ENCODE measurements at places on chromosomes 3 and 15.

DNA sequence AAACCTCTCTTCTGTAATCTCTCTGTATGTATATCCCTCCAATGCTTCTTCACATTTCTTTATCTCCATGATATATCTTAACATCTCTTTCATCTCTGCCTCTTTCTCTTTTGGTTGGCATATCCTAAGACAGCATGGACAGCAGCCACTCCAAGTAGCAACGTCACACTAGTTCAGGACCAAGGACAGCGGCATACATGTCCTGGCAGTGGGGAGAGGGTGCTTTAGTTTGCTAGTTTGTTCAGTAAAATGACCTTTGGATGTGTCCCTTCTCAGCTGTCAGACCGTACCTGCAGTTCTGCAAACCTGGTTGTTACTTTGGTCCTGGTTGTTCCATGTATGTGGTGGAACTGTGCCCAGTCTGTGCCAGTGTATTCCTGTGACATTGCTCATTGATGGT lies 225.6 kb upstream of the ROPN1 start:
- DNase-seq = peak; percentile 78

GRCh38 chr3:99945328-99945995 lies 127.8 kb downstream of the CMSS1 start:
- DNase-seq = peak; percentile 67

DNA sequence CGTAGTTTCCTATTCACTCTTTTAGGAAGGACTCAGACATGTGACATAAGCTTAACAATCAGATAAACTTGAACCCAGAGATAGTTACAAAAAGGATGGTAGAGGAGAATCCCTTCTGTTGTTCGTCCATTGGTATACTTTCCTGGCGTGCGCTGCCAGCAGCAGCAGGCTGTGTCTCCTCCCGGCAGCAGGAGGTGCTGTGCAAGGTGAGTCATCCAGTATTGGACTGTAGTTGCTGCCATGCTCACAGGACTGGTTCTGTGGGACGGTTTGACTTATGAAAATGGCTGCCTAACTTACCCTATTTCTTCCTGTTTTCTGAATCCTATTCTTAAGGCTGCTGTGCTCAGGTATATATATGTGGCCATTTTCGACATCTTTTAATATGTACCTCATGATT lies 253.4 kb upstream of the LRRC3B start:
- DNase-seq = no peak

DNA sequence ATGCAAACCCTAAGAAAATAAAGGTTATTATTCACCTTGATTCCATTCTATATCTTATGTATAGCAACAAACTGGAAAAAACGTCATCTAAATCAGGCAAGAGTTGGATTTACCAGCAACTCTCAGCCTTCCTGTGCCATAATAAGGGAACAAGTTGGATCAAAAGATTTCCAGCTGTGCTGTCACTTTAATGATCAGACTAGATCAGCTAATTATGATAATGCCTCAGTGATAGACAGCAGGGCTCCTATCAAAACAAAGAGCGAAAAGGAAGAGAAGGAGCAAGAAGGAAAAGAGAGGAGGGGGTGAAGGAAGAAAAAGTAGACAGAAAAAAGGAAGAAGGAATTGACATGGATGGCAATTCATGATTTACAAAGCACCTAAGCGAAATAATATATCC lies 36.7 kb upstream of the BCL6 start:
- DNase-seq = no peak

GRCh38 chr15:52710050-52710707 lies 31.0 kb upstream of the ATOSA start:
- DNase-seq = no peak

DNA sequence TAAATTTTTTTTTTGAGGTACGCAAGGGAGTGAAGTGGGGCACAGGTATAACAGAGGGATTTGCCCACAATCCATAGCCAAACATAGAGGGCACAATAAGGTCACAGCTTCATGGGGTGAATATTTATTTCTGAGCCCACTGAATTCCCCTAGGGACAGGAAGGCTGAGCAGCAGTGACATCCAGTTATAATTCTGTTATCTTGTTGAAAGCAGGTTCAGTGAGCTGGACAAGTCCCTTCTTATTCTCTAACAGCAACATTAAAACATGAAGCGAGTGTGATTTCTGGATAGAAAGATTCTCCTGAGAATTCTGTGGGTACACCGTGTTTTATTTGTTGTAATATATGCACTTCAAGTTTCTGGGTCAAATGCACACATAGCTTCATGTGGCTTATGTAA lies 538.2 kb downstream of the NAALADL2 start:
- DNase-seq = no peak

DNA sequence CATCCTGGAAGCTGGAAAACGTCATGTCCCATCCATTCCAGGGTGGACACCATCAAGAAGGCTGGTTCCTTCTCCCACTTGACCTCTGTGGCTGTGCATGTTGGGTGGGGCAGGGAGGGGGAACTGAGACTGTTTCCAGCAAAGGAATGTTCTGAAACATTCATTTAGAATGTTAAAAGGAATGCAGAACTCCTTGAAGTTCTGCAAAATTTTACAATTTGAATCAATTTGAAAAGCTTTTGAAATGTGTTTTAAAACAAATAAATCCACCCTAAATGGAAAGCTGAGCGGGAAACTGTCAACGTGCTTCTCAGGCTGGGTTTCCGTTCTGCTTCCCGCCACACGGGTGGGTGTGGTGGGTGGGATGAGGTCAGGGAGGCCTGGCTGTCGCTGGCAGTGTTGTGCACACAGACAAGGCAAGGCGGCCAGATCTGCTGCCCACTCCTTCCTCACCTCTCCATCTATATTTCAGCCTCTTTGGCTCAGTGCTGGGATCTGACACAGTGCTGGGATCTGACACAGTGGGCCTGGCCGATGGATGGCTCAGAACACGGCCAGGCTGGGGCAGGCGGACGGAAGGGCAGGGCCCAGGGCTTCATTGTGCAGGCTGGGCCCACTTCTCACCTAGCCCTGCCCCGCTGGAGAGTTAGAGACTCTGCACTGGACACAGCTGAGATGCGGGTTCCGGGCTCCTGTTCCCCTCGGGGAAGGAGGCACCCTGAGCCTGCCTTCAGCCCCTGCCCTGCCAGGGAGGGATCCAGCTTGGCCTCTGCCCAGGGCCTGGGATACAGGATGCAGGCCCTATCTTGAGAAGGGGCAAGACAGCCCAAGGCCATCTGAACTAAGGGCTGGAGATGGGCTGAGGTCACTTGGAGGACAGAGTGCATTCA lies 110.4 kb downstream of the TMEM266 start:
- DNase-seq = peak; percentile 31

- no peak for DNase-seq
These were observed 92.6 kb upstream of the ARRDC4 start for GRCh38 chr15:97867870-97868269.

GRCh38 chr3:133445108-133445507 lies 45.3 kb downstream of the BFSP2 start:
- DNase-seq = no peak

DNA sequence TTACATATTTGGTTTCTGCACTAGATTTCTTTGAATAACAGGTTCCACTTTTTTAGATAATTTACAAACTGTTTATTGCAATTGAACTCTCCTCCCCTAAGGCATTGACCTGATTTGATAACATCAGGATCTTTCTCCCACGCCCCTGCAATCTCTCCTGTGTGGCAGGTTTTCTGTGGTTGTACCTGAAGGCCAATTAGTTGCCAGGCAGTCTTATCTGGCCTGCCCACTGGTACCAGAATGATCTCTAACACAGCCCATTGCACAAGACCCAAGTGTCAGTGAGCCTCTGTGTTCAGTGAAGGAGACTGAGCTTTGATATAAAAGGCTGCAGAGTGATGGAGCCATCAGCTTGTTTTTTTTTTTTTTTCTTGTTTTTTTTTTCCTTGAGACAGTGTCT lies 3.3 kb downstream of the ACAD9 start:
- DNase-seq = no peak

GRCh38 chr3:15512166-15512565 lies 9.3 kb downstream of the COLQ start:
- DNase-seq = no peak

GRCh38 chr3:171556148-171556547 lies 95.9 kb upstream of the TNIK start:
- no peak for DNase-seq

GRCh38 chr15:93985925-93986324 lies 245.4 kb upstream of the MCTP2 start:
- DNase-seq = no peak

GRCh38 chr3:149813367-149814281 lies 609 bp downstream of the RNF13 start:
- peak; percentile 30 for DNase-seq

- no peak for DNase-seq
These were observed 238.8 kb downstream of the OPA1 start for GRCh38 chr3:193831495-193832455.

DNA sequence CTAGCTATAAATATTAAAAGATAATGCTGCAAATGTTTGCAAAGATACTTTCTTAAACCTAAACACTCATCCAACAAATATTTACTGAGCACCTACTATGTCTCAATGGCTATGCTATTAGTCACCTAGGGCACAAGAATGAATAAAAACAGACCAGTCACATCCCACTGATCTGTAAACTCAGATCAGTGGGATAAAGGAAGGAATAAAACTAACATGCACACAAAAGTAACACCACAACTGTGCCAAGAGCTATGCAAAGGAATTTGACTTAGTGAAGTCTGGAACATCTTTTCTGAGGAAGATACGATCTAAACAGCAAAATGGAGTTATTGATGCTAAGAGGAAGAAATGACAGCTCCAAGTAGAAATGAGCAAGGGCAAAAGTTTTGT lies 56.6 kb downstream of the CBLB start:
- DNase-seq = peak; percentile 72

GRCh38 chr15:101497484-101498034 lies 8.1 kb upstream of the PCSK6 start:
- DNase-seq = no peak

DNA sequence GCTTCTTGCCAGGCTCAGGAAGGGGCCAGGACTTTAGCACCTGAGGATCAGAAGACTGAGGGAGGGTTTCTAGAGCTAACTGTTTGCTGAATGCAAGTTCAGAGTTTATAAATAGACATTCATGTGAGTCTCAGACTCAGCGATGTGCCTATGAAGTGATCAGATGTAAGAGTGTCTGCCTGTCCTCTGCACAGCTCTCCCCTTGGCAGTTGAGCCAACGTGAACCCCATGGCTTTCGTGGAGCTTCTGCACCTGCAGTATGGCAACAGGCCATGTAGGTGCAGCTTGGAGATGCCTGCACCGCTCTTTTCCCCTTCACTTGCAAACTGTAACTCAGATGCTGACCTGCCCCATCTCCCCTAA lies 141.9 kb downstream of the CHDH start:
- DNase-seq = no peak

- no peak for DNase-seq
These were observed 27.6 kb upstream of the SLC6A11 start for GRCh38 chr3:10788451-10788850.

GRCh38 chr3:46383951-46384330 lies 13.2 kb downstream of the CCR5 start:
- no peak for DNase-seq

- DNase-seq = no peak
These were observed 50.8 kb upstream of the CPOX start for GRCh38 chr3:98644168-98644567.

- DNase-seq = no peak
These were observed 588.8 kb downstream of the MAGI1 start for GRCh38 chr3:65449841-65450428.

DNA sequence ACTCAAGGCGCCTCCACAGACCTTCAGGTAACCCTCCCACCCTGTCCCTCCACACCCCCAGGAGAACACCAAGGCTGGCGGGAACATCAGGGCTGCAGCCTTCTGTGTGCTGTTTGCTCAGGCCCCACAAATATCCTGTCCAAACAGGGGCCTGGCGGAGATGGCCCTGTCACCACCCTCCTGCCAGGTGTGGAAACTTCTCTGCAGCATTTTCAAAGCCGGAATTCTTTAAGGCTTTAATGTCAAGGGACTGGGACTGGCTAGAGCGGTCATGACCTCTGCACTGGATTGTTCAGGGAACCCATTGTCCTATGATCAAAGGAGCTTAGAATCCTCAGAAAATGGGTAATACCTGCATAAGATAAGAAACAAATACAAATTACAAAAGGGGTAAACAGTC lies 46.6 kb downstream of the FBLN2 start:
- DNase-seq = no peak

DNA sequence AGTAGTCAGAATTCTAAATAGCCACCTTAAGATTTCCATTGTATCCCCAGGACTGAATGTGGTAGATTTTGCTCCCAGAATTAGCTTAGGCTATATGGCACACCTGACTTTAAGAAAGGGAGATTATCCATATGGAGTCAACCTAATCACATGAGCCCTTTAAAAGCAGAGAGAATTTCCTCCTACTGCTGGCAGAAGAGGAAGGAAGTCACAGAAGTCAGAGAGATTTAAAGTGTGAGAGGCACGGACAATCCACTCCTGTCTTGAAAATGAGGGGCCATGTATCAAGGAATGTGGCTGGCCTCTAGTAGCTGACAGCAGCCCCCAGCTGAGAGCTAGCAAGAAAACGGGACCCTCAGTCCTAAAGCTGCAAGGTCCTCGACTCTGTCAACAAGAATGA lies 26.8 kb downstream of the LRRC31 start:
- DNase-seq = no peak

DNA sequence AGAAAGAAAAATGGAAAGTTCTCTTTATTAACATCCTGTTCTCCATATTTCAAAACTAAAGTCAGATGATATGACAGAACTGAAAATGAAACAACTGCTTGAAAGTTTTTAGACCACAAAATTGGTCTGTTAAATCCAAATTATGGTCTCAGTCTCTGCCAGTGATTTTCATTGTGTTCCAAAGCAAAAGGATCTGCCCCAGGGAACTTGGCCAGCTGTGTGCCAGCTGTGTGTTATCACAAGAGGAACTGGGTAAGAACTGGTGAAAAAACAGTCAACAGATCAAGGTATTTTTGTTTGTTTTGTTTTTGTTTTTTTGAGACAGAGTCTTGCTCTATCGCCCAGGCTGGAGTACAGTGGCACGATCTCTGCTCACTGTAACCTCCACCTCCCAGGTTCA lies 323.3 kb downstream of the CTNNB1 start:
- no peak for DNase-seq

DNA sequence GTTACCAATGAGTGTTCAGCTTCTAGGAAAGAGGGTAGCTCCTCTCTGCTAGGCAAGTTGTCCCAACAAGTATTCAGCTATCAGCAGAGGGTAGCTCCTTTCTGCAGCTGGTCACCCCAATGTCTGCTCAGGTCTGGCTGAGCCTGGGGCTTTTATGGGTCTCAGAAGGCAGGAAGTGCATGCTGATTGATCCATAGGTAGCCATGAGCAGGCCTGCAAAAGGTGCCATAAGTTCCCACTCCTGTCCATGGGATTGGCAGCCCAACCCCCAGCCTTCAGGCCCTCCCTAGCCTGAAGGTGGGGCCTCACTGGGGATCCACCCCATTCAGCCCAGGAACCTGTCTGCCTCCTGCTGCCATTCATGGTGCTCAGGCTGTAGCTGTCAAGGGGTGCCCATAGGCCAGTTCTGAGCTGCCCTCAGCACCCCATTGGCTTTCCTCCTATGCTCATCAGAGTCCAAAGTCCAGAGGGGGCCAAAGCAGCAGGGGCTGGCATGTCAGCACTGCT lies 34.6 kb upstream of the DNAJC13 start:
- DNase-seq = no peak

- DNase-seq = no peak
These were observed 116.3 kb downstream of the CLSTN2 start for GRCh38 chr3:140051019-140051957.

- no peak for DNase-seq
These were observed 24.1 kb downstream of the SV2B start for GRCh38 chr15:91124132-91124531.

Data from fibroblast of skin of right biceps (primary cell).